ENCODE measurements at places on chromosomes 1 and 21.
A peak's percentile ranks its signal among the peaks of the same experiment; 100 is the strongest.

DNA sequence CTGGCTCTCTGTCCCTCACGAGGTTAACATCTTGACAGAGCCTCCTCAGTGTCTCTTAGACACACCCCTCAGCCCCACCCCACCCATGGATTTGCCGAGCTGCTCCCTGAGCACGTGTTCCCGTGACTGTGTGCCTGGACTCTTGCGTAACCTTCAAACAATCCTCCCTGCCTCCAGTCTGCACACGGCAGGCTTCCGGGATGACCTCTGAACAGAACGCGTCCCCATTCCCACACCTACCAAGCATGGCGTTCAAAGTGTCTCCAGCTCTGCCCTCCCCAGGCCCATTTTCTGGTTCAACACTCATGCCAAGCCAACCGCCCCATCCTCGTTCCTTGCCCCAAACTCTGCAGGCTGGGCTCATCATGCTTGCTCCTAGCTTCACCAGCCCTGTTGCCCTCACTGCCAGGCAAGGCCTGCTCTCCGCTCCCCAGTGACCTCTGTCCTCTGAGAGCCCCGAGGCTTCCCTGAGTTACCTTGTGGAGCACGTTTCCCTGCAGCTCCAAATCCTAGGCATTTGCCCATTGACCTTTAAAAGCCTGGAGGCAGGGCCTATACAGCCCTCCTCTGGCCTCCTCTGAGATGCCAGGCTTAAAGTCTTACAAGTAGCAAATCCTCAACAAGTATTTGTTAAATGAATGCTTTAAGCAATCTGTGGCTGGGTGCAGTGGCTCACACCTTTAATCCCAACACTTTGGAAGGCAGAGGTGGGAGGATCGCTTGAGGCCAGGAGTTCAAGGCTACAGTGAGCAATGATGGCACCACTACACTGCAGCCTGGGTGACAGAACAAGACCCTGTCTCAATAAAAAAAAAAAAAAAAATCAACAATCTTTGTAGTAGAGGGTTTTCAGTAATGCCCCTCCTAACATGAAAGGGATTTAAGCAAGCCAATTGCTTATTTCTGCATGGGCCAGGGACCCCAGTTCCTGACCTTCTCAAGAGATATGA, 5.0 kb downstream of the AGT start:
- no peak for DNase-seq

DNA sequence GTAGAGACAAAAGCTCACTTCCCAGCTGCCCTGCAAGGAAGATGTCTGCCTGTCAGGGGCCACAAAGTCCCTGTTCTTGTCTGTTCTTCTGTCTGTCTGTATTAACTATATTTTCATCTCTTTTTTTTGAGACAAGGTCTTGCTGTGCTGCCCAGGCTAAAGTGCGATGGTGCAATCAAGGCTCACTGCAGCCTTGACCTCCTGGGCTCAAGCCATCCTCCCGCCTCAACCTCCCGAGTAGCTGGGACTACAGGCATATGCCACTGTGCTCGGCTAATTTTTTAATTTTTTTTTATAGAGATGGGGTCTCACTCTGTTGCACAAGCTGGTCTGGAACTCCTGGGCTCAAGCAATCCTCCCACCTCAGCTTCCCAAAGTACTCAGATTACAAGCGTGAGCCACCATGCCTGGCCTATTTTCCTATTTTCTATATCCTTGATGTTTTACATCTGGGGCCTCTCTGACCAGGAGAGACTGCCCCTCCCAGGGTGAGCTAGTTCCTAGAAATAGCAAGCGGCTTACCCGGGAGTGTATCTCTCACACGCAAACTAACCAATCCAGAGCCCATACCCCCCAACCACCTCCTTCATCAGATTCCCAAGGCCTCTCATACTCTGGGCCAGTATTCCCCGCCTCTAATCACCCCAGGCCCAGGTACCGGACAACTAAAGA, 5.4 kb upstream of the KLHDC7A start:
- no peak for DNase-seq

GRCh38 chr1:17523321-17524041, 16.0 kb upstream of the ARHGEF10L start:
- DNase-seq, result no peak

GRCh38 chr1:219075121-219075879, 98.4 kb upstream of the LYPLAL1 start:
- no peak for DNase-seq

DNA sequence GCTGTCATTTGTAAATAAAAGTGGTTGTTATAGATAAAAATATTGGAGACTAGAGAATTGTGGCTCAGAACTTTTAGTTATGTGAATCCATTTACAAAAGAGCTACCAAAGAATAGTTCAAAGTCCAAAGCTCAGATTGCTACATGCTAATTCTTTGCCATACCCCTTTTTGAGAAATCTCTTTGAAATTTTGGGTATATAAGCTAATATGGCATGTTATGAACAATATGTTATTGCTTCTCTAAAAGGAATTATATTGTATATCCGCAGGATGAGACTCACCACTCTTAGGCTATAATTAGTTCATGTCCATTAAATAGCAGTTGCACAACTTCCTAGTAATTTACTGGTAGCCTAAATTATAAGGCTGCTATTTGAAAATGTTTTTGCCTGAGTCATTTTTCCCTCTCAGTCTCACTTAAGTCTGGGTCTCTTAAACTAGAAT, 178.0 kb downstream of the ZNF281 start:
- DNase-seq, result no peak

DNA sequence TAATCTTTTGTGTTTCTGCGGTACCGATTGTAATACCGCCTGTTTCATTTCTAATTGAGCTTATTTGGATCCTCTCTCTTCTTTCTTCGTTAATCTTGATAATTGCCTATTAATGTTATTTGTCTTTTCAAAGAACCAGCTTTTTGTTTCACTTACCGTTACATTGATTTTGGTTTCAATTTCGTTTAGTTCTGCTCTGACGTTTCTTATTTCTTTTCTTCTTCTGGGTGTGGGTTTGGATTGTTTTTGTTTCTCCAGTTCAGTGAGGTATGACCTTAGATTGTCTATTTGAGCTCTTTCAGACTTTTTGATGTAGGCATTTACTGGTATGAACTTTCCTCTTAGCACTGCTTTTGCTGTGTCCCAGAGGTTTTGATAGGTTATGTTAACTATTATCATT, 9.4 kb downstream of the OR2M2 start:
- no peak for DNase-seq

- peak; percentile 24 for DNase-seq
Observed at GRCh38 chr1:43978551-43979260, at the start of gene B4GALT2. Gene B4GALT2, plus strand, starts transcription at chr1:43979210. Its CDS starts 1,951 bp downstream, at chr1:43981161.

DNA sequence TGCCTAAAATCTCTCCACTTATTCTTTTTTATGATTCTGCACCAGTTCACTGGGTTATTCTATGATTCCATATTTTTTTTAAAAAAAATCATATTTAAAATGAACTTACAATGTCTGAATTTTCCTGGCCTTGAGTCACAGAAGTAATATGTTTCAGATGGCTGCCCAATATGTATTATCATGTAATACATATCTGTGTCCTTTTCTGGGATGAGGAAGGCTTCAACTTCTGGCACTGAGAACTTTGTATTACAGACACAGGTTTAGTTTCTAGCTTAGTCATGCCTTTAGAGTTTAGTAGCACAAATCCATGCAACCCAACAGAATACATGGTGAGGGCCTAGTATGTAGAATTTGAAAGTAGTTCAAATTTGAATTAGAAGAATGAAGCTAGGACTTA, 7.8 kb upstream of the HSD17B7 start:
- DNase-seq, result no peak

GRCh38 chr1:213675043-213675442, 312.7 kb upstream of the PROX1 start:
- no peak for DNase-seq

DNA sequence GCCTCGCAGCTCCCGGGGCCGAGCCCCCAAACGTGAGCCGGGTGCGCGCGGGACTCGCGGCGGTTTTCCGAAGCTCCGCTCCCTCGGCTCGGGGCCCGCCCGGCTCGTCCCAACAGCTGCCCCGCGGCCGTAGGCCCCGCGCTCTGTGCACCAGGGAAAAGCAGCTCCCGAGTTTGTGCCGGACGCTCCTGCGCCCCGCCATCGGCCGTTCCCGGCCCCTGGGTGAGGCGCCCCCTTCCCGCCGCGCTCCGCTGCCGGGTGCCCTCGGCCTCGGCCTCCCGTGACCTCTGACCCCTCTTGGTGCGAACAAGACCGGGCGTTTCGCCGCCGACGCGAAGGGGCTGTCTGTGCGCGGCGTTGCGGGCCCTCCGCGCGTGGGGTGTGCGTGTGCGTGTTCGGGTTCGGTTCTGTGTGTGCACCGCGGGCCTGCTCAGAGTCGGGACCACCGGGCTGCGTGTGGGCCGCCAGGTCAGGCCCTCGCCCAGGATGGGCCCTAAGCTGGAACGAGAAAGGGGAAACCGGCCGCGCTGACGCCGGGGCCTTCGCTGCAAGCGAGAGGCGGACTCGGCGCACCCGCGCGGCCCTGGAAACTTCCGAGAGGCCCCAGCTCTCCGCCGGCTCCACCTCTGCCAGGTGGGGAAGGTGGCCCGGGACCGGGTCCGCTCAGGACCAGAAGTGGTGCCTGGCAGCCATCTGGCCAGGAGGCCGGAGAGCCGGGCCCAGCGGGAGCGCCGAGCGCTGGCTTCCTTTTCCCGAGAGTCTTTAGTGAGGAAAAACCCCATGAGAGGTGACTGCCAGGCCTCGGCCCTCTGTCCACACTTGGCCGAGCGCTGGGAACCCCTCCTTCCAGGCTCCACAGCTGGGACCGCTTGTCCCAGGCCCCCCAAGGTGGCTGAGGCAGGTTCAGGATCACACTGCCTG, 1.9 kb downstream of the PRDM16 start:
- DNase-seq, result no peak

- no peak for DNase-seq
Observed at GRCh38 chr1:19468397-19468956, 16.9 kb downstream of the CAPZB start.

GRCh38 chr1:204376919-204377799, 17.4 kb upstream of the PLEKHA6 start:
- DNase-seq, result no peak

GRCh38 chr1:202101184-202101583, 21.5 kb upstream of the GPR37L1 start:
- peak; percentile 58 for DNase-seq

GRCh38 chr1:149888999-149889289, 10.4 kb upstream of the BOLA1 start:
- no peak for DNase-seq

GRCh38 chr1:116934586-116935207, 25.0 kb downstream of the PTGFRN start:
- DNase-seq, result no peak

- DNase-seq, result peak; percentile 20
Observed at GRCh38 chr1:119878171-119878570, 18.1 kb downstream of the ADAM30 start.

GRCh38 chr1:71964188-71964587, 318.2 kb downstream of the NEGR1 start:
- no peak for DNase-seq

DNA sequence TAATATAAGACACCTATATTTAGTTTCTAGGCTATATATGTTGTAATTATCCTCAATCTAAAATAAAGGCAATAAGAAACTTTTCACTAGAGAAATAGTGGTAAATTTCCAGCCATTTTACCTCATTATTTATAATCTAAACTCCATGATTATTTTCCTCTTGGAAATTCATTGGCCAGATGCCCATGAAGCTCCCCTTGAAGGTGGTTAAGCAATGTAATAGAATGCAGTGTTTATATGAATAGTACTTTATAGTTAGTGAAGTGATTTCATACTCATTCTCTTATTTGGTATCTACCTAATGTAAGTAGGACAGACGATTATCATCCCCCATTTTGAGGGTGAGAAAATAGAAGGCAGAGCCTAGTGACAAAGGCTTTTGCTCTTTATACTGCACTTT, 26.5 kb downstream of the NFYC start:
- no peak for DNase-seq

DNA sequence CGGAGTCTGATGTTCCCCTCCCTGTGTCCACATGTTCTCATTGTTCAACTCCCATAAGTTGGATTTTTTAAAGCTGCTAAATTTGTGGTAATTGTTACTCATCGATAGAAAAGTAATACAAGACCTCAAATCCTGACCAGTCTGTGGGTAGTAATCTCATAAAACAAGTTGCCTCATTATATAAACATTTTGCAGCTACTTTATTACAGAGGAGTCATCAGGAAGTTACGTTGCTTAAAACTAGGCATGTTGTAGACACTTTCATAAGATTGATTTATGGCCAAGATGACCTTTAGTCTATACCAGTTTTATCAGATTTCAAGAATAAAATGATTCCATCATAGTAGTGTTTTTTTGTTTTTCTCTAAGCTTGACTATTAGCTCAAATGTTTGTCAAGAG, 208.8 kb downstream of the GIPC2 start:
- no peak for DNase-seq

DNA sequence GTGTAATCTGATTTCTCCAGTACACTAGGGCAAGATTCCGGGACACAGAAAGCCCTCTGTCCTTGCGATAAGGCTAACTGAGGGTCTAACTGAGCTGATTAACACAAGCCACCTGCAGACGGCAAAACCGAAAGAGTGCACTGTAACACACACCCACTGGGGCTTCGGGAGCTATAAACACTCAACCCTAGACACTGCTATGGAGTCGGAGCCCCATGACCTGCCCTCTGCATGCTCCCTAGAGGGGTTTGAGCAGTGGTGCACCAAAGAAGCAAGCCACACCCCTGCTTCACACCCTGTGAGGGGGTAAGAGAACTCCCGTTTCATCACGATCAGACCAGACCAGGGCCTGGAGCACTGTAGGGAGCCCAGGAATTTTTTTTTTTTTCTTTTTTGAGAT, 72.4 kb downstream of the DMRTA2 start:
- DNase-seq, result no peak

GRCh38 chr1:81165963-81166362, 634.8 kb upstream of the ADGRL2 start:
- no peak for DNase-seq
